ENCODE measurements at places on chromosomes 3 and 15.

GRCh38 chr15:67976506-67977073 is 77.5 kb upstream of the PIAS1 start:
- no peak for DNase-seq

DNA sequence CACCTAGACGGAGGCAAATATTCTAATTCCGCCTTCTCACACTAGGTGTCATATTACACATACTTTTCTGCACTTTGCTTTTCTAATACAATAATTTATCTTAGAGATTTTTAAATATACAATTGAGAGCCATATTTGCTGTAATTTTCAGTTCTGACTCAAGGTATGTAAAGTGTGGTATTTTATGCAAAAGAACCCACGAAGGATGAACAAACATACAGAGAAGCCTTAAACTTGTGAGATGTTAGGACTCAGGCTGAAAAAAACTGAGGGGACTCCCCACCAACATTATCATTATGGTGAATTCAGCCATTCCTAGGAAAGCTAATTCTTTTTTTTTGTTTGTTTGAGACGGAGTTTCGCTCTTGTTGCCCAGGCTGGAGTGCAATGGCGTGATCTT is 9.6 kb downstream of the ZBTB11 start:
- no peak for DNase-seq

DNA sequence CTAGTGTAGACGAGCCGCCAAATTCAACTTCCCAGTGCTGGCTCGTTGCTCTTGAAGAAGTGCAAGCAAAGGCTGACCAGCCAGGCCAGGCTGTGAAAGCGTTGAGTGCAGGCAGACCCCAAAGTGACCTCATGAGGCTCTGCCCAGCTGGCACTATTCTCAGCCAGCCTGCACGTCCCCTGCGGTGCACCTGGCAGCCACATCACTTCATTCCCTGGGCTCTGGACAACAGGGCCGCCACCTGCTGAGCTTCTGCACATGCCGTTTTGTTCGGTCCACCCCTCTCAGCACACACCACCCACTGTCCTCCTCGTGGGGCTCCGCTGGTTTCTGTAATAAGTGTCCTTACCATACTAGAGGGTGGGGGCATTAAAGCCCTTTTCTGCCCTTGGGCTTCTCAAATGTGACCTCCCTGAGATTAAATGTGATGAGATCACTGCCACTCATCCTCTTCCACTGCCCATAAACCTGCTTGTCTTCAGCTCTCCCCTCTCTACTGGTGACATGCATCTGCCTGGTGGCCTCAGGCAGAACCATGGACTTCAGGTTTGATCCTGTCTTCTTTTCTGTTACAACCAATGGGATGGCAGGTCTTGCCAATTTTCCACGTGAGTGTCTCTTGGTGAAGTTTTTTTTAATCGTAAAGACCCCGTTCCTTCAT is 6.1 kb downstream of the RASGRF1 start:
- no peak for DNase-seq

GRCh38 chr3:115843206-115843605 is 219.9 kb downstream of the GAP43 start:
- DNase-seq: no peak

DNA sequence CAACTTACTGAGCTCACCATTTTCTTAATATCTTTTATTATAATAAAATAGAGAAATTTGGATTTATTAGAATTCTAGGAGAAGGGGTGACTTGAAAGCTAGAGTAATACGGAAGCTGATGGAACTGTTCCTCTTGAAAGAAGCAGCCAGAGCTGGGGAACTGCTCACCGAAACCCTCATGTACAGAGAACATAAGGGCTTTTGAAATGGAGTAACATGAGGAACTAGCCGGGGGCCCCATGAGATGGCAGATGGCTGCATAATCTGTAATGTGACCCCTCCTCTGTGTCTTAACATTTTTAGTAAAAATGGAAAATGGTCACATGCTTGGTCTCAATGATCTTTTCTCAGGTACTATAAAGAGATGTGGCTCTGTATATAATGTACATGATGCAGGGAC is 15.7 kb upstream of the DYNC1LI1 start:
- no peak for DNase-seq

GRCh38 chr15:78509726-78510312 is 2.4 kb downstream of the HYKK start:
- no peak for DNase-seq

DNA sequence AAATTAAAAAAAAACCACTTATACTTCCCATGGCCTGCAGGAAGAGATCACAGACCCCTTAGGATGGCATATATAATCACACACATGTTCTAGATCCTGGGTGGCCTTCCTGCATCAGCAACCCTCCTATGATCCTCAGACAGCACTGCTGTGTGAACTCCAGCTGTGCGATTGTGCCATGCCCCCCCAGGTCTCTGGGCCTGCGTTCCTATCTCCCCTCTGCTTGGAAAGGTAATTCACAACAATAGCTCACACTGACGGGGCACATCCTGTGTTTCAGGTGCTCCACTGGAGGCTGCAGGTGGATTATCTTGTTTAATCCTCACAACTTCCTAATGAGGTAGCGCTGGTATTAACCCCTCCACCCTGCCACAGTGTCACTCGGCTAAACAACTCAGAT is 71.2 kb upstream of the GLCE start:
- no peak for DNase-seq

DNA sequence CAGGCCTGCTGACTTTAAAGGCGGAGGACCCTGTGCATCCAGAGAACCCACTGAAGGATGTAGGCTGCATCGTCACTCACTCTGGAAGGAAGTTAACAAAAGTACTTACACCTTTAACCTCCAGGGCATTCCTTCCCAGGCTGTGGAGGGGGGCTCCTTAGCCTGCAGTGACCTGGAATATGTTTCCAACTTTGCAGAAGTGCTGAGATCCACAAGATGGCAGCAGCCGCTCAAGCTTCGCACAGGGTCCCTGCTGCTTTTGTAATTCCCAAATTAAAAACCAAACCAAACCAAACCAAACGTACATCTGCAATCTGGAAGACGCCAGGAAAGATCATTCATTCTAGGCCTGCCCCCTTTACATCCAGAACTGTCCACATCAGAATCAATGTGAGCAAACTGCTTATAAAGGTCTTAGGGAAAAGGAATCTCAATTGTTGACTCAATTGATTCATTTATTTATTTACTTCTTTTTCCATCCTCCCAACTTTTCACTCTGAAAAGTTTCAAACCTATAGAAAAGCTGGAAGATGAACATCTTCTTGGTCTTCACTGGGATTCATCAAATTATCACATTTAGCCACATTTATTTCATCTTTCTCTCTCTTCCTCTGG is 70.5 kb upstream of the KLHL25 start:
- DNase-seq: peak; percentile 38
